ENCODE measurements at places on chromosomes 2 and 18.

DNA sequence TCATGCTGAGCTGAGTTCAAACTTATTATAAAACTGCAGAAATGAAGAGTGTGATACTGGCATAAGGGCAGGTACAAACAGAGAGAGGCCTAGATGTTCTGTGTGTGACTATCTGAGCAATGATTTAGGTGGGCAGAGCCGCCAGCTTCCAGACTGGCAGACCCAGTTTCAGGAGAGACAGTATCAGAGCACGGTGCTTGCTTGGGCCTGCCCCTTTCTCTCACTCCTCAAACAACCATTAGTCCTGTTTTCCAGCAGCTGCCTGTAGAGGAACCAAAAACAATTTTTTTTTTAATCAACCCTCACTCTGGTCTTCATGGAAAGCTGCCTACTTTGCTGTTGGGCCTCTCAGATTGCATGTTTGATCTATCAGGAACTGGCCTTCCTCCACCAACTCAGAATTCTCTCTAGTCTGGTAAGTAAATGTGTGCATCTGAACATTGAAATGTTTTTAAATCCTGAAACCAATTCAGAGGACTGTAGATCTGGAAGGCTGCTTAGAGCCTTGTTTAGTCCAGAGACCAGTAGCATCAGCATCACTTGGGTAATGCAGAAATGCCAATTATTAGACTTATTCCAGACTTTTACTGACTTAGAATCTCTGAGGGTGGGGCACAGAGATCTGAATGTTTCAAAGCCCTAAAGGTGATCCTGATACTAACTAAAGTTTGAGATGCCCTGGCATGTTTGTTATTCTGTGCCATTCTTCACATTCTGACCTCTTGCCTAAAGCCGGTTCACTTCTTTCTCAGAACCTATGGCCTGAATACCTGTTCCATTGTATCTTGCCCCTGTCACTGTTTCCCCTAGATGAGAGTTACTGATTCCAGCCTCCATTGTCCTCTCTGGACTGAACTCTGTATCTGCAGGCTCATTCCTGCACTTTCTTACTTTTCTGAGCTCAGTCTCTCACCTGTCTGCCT is 24.8 kb upstream of the CRIM1 start:
- no peak for DNase-seq

DNA sequence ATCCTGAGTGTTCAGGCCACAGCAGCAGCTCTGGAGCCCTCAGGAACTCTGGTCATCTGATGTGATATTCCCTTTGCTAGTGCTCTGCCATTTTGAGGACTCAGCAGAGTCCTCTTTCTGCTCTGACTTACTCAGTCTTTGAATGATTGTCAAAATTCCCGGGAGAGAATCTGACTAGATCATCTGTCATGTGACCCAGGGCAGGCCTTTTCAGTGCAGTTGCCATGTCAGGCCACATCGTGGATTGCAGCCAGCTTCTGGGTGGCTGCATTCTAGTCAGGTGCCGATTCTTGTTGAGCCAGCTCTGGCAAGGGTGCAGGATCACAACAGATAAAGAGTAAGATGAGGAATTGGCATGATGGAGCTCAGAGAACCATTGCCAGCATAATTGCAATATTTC is 795.6 kb downstream of the CPS1 start:
- no peak for DNase-seq

DNA sequence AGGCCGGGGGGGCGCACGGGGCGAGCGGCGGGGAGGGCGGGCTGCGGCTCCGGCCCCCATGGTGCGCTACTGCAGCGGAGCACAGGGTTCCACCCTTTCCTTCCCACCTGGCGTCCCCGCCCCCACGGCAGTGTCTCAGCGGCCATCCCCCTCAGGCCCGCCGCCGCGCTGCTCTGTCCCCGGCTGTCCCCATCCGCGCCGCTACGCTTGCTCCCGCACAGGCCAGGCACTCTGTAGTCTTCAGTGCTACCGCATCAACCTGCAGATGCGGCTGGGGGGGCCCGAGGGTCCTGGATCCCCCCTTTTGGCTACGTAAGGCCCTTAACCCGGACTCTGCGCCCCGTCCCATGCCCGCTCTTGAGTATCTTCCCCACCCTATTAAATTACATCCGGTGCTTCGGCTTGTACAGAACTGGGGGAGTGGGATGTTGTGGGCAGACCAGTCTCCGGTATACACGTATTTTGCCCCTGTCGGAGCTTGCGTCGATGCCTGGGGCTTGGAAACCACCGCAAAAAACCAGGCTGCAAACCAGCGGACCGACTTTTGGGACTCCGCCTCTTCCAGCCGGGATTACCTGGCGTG is 598 bp upstream of the WBP1 start:
- peak; percentile 70 for DNase-seq

GRCh38 chr2:146506851-146507250 is 1338.0 kb upstream of the ACVR2A start:
- DNase-seq, result no peak

DNA sequence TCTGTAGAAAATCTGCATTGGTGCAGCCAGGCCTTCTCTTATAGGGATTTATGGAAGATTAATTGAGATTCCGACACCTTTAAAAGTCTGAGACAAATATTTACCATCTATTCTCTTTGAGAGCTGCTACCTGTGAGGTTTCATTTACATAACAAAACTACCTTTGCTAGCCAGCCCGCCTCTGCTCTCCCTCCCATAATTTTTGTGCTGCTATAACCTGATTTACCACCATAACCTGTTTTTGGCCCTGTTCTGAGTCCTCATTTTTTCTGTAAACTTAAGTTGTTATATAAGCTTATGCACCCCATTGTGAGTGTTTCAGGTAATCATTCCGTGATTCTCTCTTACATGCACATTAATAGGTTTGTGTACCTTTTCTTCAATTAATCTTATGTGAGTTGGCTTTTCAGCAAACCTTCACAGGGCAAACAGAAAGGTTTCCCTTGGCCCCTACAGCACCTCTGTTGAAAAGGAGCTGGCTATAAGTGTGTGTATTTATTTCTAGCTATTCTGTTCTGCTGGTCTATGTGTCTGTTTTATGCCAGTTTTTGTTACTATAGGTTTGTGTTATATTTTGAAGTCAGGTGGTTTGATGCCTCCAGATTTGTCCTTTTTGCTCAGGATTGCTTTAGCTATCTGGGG is 114.9 kb upstream of the XIRP2 start:
- DNase-seq, result no peak

DNA sequence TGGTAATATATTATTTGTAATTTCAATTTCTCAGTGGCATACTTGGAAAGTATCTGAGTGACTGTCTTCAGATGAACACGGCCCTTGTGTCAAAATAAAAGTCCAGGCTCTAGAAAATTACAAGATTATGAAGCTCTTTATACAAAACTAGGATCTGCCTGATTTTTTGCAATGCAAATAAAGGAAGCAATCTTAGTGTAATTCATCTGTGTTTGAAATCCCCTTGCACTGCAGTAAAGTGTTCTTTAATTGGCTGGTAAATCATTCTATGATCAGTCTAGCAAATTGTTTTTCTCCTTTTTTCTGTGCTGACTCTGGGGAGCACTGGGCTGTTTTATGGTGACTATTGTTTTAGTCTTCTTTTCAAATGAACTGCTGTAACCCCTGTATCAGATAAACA is 1039.0 kb downstream of the SOCS6 start:
- DNase-seq, result no peak

DNA sequence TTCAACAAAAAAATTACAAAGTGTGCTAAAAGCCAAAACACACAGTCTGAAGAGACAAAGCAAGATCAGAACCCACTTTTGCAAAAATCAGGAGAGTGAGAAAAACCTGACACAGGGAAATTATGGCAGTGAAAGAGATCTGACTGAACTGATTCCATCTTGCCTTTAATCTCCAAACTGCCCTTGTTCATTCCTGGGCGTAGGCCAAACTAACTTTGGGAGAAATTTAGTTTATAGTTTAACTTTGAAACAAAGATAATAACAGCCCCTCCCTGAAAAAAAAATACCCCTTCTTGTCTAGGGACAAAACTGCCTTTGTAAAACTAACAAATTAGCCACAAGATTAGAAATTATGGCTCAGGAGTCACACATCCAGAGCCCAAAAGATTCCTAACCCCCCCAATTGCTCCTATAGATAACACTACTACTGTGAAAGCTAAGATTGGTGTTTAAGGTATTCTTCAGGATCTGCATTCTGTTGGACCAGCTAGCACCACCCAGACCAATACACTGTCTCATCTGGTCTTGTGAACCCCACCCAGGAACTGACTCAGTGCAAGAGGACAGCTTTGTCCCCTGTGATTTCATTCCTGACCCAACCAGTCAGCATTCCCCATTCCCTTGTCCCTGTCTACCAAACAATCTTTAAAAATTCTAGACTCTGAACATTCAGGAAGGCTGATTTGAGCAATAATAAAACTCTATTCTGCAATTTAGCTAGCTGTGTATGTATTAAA is 226.1 kb upstream of the SH3BP4 start:
- DNase-seq, result no peak

GRCh38 chr2:157404363-157404762 is 39.5 kb downstream of the CYTIP start:
- no peak for DNase-seq

- DNase-seq, result no peak
These were observed 178.0 kb downstream of the PDE11A start for GRCh38 chr2:177894546-177894945.

- no peak for DNase-seq
These were observed 172.2 kb downstream of the GLI2 start for GRCh38 chr2:120907822-120908221.

DNA sequence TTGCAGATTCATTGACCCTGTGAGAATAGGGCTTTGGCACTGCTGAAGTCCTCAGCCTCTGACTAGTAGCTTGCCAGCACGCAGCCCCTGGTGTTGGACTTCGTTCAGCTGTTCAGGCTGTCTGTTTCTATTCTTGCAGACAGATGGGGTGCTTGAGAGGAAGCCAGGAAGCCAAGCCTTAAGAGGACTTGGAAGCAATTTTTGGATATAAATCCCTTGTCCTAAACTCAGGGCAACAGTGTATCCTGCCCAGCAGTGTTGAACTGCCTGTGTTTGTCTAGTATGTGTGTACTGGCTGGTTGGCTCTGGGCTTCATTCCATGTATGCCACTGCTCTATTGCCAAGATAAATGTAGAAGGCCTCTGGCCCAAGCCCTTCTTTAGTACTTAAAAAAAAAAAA is 108.6 kb downstream of the COMMD1 start:
- DNase-seq, result peak; percentile 75

- DNase-seq, result no peak
These were observed 88.4 kb downstream of the CTIF start for GRCh38 chr18:48627216-48627615.

GRCh38 chr2:147045113-147045512 is 799.7 kb upstream of the ACVR2A start:
- DNase-seq, result peak; percentile 50
